ENCODE measurements at places on chromosomes 13 and 19.

- no peak for DNase-seq
Observed at GRCh38 chr13:36344173-36344572, 2.0 kb downstream of the SPART start.

DNA sequence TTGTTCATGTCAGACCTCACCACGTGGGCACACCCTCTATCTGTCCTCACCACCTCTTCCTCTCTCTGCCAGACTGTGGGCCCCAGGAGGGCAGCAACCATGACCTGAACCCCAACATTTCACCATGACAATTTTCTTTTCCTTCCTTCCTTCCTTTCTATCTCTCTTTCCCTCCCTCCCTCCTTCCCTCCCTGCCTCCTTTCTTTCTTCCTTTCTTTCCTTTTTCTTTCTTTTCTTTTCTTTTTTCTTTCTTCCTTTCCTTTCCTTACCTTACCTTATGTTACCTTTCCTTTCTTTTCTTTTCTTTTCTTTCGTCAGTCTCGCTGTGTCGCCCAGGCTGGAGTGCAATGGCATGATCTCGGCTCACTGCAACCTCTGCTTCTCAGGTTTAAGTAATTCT lies 8.7 kb upstream of the FCER2 start:
- no peak for DNase-seq

DNA sequence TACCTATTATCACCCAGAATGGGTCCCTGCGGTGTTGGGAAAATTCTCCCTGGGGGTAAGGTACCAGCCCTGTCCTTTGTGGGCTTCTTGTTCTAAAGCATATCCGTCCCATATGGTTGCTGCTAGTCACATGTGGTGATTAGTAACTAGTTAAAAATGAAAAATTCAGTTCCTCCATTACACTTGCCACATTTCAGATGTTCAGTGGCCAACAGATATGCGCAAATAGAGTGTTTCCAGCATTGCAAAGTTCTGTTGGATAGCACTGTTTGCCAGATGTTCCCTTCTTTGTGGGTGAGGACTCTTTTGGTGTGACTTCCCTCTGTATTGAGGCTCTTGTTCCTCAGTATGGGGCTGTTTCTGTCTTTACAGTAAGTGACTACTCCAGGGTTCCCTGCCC lies 3.8 kb downstream of the CNOT3 start:
- no peak for DNase-seq

- no peak for DNase-seq
Observed at GRCh38 chr19:17530586-17530985, 19.1 kb downstream of the PGLS start.

DNA sequence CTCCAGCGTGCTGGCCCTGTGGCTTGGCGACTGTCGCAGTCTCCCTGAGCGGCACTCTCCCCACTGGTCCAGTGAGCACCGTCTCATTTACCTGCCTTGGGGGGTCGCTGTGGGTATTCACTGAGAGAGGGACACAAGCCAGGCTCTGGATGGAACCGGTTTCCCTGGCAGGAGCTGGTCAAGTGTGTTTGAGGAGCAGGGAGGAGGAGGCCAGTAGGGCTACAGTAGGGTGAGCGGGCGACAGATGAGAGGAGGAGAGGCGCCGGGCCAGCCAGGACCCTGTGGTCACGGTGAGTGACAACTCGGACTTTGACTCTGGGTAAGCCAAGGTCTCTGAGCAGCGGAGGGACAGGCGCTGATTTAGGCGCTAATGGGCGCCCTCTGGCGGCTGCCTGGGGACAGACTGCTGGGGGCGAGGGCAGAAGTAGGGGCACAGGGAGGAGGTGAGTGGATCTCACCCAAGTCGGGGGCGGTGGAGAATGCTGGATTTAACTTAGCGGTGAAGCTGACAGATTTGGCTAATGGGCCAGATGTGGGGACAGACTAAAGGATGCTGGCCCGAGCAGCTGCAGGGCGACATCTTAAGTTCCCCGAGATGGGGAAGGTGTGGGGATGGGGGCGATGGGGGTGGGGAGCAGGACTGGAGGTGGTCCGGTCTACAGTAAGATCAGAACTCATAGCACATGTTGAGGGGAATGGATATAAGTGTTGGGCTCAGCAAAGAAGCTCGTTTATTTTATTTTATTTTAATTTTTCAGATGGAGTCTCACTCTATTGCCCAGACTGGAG lies 4.7 kb upstream of the PRMT1 start:
- peak; percentile 94 for DNase-seq

DNA sequence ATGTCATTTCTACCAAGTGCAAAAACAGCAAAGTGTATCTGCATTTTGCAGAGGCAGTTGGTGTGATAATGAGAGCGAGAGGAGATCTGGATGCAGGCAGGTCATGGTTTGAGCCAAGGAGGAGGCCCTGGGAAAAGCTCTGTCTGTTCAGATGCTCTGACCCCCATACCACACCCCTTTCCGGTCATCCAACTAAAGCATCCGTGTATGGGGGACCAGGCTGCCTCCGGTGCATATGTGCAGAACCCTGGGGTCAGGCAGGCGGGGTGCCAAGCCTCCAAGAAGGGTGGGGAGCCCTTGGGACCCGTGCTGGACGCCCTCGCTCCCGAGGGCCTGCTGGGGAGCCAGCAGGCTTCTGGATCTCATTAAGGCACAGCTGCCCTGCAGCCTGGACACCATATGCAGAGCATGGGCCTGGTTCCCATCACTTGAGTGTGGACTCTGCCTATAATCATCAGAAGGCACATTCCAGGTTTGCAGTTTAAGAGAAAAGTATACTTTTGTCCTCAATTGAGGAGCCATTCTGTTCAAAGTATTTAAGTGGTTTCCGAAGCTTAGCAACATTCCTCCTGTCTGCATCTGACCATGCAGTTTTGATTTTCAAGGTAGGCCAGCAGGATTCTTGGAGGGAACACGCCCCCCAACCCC lies 56.1 kb downstream of the ALOX5AP start:
- DNase-seq = no peak

- no peak for DNase-seq
Observed at GRCh38 chr13:95444006-95444730, 108.4 kb upstream of the CLDN10 start.

DNA sequence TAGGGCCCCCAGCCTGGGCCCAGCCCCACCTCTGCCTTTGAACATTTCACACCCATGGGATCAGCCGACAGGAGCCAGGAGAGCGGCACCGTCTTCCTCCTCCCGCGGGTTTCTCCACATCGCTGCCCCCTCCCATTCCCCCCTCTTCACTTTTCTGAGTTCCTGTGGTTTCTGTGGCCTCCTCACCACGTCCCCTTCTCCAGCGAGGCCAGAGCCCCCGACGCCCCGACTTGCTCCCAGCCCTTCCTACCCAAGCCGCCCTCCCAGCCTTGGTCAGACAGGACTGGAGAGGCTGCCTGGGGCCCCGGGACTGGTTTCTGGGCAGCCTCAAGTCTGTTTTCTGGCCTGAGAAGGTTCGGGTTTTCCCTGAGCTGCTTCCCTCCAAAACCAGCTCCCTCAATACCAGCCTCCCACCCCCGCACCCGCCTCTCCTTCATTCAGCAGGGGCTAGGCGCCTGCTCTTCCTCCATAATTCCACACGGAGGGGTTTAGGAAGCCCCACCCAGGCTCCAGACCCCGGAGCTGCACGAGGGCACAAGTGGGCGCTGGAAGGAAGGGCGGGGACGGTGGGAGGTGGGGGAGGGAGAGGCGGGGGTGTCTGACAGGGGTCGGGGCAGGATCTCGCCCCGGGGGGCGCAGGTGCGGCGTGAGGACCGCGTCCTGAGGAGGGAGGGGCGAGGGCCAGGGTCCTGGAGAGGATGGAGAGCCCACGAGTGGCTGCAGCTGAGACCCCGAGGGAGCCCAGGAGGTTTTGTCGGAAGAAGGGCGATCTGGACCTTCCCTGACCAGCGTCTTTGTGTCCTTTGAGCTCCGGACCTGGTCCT lies 4.0 kb upstream of the SIGLEC10 start:
- DNase-seq = no peak

DNA sequence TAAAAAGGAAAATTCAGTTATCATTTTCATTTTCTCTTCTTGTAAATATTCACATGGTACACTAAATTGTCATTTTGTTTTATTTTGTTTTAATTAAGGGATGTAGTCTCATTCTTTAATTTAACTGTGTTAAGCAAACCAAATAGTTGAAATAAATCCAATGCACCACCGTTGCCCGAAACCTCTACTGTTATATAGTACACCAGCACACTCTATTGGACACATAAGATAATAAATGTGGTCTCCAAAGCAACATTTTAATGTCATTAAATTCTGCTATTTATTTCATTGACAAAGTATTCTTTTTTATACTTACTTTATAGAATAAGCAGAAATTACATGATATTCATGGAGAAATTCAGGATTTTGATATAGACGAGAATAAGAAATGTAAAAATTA lies 156.4 kb upstream of the FREM2 start:
- DNase-seq = no peak

- no peak for DNase-seq
Observed at GRCh38 chr19:15280048-15280725, 47.9 kb upstream of the EPHX3 start.
